NCI-H748 treated with DMSO at 0.1 percent for 48 hours (cell line): ENCODE measurements at places on chromosomes 7 and 10.

GRCh38 chr10:3689871-3690510 lies 95.0 kb downstream of the KLF6 start:
- no peak for DNase-seq

DNA sequence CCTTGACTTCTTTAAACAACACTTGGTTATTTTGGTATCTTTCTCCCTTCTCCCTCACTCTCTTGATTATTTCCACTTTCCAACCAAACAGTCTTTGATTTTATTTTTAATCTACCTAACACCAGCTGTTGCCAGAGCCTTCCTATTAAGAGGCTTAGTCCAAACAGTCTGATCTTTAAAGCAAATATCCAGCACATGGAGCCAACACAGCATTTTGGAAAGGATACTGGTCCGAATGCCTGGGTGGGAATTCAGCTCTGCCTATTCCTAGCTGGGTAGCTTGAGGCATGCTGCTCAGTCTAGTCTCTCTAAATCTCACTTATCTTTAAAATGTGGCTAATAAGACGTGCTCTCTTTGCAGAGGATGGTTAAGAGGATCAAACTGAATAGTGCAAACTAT lies 129.3 kb downstream of the NRCAM start:
- DNase-seq: no peak

DNA sequence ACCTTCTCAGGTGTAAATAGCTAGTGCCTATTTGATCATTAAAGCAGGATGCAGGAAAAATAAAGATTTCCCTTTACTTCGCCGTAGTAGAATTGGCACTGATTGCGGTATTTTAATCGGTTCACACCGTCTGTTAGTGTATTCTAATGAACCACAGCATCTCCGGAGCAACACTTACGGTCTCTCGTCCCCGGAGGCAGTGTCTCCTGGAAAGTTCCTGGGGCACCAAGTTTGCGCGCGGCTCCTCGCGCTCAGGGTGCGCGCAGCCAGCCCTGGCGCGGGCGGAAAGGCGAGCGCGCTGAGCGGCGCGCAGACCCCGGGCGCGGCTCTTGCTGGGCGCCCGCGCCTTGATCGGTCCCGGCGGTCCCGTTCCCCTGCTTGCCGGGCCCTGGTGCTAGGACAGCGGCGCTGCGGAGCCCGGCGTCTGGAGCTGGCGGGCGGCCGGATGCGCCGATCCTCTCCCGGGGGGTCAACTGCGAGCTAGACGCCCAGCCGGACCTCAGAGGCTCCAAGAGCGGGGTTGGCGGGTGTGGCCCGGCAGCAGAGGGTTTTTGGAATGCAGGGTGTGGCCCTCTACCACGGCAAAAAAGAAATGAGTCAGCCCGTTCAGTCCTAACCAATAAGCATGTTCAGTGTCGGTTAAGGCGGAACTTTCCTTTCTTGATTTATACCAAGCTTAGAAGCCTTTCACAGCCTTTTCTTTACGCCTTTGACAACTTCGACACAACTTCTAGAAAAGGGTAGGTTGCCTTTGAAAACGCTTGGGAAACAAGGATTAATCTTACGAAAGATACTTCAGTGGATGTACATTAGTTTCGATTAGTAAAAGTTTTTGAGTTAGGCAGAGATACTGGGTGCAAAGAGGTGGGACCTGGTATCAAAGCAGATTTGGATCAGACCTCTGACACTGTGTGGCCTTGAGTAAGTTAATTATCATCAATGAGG lies 166.8 kb upstream of the ASAH2 start:
- no peak for DNase-seq

GRCh38 chr7:124029396-124030188 lies 3.3 kb downstream of the TMEM229A start:
- DNase-seq: no peak

GRCh38 chr7:45568536-45569289 lies 5.5 kb upstream of the ADCY1 start:
- no peak for DNase-seq

DNA sequence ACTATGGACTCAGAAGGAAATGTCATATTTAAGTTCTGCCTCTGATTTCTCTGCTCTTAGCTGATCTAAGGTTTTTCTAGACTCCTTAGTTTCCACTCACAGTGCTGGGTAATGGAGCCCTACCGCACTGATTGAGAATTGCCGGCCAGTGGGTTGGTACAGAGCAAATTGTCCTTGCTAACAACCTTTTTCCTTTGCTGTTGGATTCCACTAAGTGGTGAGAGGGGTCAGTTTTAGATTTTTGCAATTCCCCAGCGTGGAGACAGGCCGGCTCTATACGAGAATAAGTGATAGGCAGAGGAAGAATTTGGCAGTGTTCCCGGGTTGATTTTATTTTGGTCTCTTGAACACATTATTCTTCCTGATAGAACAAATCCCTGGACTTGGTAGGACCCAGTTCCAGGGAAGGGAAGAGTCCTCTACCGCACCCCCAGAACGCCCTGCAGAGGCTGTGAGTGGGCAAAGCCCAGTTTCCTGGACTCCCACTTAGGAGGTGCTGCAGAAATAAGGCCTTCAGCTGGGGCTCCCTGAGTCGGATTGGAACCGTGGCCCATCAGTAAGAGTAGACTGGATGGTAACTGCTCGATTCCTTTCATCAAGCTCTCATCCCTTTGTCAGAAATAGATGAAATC lies 3.0 kb upstream of the NRP1 start:
- peak; percentile 71 for DNase-seq

- no peak for DNase-seq
These were observed 138.1 kb upstream of the CHST15 start for GRCh38 chr10:124231168-124232155.

DNA sequence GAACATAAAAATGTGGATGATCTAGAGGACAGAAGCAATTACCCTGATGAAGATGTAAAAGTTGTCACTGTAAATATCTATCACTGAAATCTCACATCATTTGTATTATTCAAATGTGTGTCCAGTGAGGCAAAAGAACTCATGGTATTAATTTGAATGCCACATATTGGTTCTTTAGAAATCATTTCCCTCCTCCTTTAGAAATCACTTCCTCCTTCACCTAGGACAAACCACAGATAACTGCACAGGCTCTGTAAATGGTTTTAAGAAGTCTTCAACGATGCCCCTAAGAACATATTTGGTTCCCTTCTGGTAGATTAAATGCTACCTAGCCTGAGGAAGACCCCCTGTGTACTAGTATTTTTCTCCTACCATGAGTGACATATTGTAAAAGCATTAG lies 33.1 kb upstream of the ZNF518A start:
- no peak for DNase-seq

DNA sequence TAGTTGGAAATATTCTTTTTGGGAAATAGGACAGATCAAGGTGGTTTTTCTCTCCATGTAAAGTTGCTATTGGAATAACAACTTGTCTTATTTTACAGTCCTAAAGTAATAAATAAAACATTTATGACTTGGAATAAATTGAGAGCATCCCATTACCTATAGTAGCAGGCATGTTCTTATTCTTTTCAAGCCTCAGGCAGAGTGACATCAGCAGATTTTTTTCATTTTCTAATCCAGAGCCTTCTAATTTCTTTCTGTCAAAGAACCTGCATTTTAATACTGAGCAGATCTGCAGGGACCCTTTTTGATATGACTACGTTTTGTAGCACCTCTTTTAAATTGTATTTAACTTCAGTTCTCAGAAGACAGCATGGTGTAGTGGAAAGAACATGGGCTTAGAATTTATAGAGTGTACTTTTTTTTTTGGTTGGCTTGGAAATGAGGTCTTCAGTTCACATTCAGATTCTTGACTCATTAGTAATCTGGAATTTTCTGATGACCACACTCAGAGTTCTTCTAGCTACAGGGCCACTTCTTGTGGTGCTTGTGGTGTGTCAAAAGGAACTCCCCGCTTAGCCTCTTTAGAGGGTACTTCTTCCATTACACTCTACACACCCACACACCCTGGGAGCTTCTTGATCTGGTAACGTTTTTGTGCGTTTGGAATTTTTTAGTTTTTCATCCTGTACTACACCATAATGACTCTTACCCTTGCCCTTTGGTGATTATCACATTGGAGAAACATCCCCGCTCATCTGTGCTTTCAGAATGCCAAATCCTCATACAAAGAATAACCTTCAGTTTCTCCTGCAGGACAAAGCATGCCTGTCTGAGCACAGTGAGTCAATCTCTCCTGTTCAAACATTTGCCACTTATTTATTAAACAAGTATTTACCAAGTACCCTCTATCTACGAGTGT lies 34.6 kb downstream of the AGK start:
- DNase-seq: no peak

GRCh38 chr7:141073173-141073640 lies 657 bp upstream of the TMEM178B start:
- no peak for DNase-seq

DNA sequence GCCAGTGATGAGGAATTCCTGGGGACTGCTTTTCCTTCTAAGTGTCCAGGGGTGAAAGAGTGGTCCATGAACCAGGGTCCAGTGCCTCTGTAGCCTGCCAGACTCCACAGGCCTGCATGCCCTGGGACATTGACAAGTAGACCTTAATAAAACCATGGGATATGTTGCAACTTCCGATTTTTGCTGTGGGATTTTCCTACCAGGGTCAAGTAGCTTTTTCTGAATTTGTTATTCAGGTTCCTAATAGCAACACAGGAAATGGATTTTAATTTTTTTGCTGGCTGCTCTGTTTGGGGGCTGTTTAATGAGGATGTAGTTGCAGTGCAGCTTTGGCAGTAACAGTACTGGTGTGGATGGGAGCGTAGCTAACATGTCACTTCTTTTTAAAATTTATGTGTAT lies 42.1 kb downstream of the WBP1L start:
- DNase-seq: no peak

DNA sequence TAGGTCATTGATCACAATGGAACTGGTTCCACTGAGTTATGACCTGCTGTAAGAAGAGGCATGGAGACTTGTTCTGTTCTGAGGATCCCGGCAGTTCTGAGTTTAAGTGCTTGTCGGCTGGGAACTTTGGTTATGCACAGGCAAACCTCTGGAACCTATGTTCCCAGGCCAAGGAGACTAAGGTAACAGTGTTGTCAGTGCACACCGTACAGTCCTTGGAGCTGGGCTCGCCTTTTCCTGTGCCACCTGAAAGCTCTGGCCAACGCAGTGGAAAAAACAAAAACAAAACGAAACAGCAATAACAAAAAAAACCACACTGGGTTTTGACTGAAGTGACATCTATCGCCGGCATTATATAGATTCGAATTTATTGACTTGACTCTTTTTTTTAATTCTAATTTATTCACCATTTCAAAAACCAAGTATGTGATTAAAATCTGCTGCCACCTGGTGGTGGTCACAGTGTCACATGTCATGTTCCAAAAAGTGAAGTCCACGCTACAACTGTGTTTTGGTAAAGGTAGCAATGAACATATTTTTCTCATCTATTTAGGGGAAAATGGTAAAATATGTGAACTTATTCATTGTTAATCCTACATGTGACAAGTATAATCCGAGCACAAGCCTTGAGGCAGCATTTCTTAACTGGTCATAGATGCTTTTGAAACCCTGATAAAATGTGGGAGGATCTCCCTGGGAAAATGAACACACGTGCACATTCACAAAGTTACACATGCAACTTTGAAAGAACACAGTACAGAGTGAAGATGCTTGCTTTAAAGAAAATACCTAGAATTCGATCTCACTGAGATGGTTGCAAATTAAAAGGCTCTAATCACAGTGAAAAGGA lies 113.8 kb upstream of the PPP2R2D start:
- DNase-seq: peak; percentile 13

GRCh38 chr10:107834706-107835105 lies 670.2 kb upstream of the SORCS1 start:
- DNase-seq: no peak

- no peak for DNase-seq
These were observed 188.6 kb downstream of the ELFN1 start for GRCh38 chr7:1858435-1859265.

DNA sequence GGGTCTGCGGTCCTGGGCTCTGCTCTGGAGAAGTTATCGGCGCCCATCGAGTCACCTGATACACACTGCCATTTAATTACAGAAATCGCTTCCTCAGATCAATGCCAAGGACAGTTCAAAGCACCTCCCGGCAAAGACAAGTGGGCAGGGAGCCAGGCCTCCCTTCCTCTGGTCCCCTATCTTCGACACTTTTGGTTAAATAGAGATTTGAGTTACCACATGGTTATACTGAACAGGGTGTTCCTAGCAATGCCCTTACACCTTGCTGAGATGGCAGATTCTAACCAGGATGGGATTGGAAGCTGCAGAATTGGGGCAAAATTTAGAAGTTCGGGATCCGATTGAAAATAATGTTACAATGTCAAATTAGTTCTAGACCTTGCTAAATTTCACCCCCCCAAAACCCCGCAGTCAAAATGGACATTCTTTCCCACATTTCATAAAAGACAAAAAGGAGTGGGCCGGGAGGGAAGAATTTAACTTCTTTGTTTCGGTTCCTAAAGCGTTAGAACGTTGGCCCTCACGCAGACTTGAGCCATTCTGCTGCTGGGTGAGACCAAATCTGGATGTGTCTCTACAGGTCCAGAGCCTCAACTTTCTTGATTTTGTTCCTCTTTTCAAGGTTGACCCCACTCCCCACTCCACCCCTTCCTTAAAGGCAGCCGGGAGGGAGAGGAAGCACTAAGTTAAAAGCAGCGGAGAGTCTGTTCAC lies 2.2 kb upstream of the DLX5 start:
- DNase-seq: no peak

DNA sequence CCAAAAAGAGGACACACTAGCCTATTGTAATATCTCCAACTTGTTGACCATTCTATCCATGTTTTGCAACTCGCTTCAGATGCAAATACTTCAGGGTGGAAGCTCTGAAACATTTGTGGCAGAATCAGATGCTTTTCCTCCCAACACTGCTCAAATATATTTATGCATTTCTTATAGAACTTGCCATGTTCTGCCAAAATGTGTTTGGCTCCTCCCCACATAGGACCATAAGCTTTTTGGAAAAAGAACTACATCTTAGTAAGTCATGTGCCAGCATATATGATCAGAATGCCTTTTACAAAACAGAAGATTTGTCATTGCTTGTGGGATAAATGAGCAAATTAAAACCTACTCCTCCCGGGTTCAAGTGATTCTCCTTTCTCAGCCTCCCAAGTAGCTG lies 484.5 kb downstream of the TNS3 start:
- no peak for DNase-seq

GRCh38 chr10:96588616-96589419 lies 2.0 kb upstream of the TM9SF3 start:
- no peak for DNase-seq

- DNase-seq: no peak
These were observed 13.2 kb downstream of the CYTH3 start for GRCh38 chr7:6259257-6259656.

- DNase-seq: peak; percentile 78
These were observed 90.3 kb downstream of the MICALL2 start for GRCh38 chr7:1368682-1369571.

DNA sequence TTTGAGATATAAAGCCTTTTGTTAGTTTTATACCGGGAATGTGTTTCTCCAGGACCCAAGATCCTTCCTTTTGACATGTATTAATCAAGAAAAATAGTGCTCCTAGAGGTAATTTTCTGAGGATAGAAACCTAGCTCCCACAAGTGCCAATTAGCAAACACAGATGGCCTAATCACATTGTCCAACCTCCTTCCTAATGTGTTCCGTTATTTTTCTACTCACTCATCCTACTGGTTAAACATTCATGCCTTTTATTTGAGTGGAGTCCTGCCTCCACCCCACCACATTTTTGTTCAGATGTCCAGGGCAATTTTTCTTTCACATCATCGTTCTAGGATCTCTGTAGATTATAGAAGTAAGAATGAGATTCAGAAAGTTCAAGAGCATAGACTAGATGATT lies 610.0 kb upstream of the MBL2 start:
- no peak for DNase-seq
